ENCODE measurements at places on chromosomes 7 and 10.

DNA sequence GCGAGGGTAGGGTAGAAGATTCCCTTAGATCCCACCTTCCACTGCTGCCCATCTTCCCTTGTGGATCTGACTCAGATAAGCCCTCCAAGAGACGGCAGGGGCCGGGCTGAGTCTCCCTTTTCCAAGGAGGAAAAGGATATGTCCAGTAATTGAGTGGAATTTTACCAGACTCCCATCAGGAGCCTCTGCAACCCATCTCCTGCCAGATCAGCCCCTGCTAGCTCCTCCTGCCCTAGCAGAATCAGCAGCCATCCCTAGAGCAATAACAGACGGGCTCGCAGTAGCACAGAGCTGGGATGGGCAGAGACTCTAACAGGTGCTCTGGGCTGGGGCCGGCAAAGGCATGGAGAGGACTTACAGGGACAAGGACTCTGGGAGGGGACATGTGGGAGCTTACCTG is 73.5 kb downstream of the C10orf105 start:
- H3K36me3 ChIP-seq, result no peaks in the 10 kb centered on the region
- no peak overlapping the region for H3K4me3 ChIP-seq
- no peaks in the 10 kb centered on the region for H3K4me1 ChIP-seq
- no peak overlapping the region for H3K27ac ChIP-seq
- H3K27me3 ChIP-seq, result peaks cover 17% of the 10 kb centered on the region
- DNase-seq, result no peak

- no peaks in the 10 kb centered on the region for H3K27me3 ChIP-seq
- H3K4me1 ChIP-seq, result peaks cover 35% of the 10 kb centered on the region
- no peak overlapping the region for H3K4me3 ChIP-seq
- no peak for DNase-seq
Measured at GRCh38 chr7:2702594-2702957, 14.6 kb downstream of the AMZ1 start.

GRCh38 chr7:66265566-66265965 is 60.4 kb downstream of the TPST1 start:
- no peaks in the 10 kb centered on the region for H3K36me3 ChIP-seq
- no peak for DNase-seq
- H3K4me3 ChIP-seq, result no peak overlapping the region
- peaks cover 45% of the 10 kb centered on the region for H3K27me3 ChIP-seq
- H3K27ac ChIP-seq, result no peak overlapping the region

DNA sequence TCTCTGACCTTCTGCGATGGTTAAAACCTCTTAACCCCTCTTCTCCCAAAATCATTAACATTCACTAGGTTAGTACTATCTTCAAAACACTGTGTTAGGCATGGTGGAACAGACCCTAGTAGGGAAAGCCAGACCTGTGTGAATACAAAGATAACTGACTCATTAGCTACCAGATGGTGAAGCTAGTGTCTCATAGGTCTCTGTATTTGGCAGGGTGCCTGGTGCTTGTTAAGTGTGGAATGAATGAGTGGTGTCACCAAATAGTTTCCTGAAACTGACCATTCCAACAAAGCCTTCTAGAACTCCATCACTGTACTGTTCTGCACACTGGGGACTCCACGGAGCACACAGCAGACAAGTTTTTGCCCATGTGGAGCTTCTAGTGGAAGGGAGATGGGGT is 27.7 kb upstream of the TM9SF3 start:
- no peak overlapping the region for H3K27ac ChIP-seq
- peaks cover 19% of the 10 kb centered on the region for H3K36me3 ChIP-seq
- no peak overlapping the region for H3K4me3 ChIP-seq
- no peak for DNase-seq
- peaks cover 20% of the 10 kb centered on the region for H3K4me1 ChIP-seq

- H3K36me3 ChIP-seq, result peaks cover 18% of the 10 kb centered on the region
- H3K27me3 ChIP-seq, result no peaks in the 10 kb centered on the region
- no peak for DNase-seq
- H3K27ac ChIP-seq, result no peak overlapping the region
- H3K4me1 ChIP-seq, result peaks cover 38% of the 10 kb centered on the region
Measured at GRCh38 chr10:31930856-31931255, 2.2 kb upstream of the ARHGAP12 start.

DNA sequence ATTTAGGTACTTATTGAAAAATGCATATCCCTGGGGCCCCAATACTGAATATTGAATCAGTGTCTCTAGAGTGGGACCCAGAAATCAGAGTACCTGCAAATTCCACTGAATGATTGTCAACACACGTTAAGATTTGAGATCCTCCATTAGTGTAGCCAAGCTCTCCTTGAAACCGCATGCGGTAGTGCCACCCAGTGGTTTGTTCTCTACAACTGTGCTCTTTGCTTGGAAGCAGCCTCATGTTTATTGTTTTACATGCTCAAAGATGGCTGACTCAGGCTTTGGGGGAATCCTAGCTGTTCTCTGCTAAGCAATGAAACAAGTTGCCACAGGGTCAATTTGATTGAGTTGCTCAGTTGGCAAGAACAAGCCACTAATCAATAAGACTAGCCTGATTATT is 340.2 kb upstream of the CELF2 start:
- H3K4me1 ChIP-seq, result no peaks in the 10 kb centered on the region
- H3K27me3 ChIP-seq, result no peaks in the 10 kb centered on the region
- H3K27ac ChIP-seq, result no peak overlapping the region
- H3K4me3 ChIP-seq, result no peak overlapping the region

DNA sequence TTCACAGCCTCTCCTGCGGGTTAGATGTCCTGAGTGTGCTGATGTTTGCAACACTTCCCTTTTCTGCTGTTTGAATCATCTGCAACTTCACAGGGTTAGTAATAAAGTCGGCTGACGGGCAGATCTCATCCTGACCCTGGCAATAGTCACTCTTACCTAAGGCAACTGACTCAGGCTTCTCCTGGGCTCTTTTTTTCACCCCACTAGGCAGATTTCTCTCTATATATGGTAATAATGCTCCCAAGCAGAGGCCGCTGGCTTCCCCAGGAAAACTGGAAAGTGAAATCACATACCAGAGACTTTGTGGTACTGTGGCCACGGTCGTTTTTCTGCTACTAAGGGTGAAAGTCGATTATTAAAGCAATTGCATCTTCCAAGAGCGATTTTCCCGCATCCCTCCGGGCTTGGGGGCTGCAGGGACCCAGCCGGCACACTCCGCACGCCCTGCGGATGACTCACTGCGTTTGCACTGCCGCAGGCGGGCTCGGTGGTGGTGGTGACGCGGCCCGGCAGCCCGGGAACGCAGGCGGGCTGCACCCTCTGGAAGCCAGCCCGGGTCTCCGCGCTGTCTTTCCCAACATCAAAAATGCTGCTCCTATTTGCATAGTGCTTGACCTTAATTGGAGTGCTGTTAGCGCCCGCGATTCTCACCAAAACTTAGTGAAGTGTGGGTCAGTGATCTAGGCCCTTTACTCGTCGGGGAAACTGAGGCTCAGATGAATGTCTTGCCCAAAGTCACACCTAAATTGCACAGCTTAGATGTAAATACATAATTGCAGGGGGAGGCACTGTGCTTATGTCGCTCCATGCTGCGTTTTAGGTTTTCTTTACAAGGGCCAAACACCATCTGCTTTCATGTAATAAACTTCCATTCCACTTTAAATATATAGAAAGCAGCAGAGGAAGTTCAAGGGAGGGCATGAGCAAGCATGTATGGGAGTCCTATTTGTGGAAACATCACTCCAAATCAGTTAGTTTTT is 47.6 kb upstream of the ITGB1 start:
- H3K27ac ChIP-seq, result no peak overlapping the region
- H3K27me3 ChIP-seq, result no peaks in the 10 kb centered on the region
- no peak for DNase-seq
- peaks cover 24% of the 10 kb centered on the region for H3K4me1 ChIP-seq

DNA sequence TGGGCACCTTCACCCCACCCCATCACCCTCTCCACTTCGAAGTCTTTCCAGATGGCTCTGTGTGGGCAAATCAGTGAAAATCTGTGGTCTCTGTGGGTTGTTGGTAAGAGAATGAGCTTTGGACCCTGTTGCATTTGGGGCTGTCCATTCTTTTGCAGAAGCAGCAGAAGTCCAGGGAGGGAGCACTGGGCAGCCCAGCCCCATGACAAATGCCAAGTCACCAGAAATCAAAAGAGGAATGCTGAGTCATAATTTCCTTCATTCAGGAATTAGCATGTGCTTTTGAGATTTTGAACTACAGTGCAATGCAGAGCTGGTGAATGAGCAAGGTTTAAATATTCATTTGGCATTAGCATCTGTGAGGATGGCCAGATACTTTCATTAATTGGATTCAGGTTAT is 556.2 kb downstream of the LRMDA start:
- no peak for DNase-seq
- peaks cover 1% of the 10 kb centered on the region for H3K36me3 ChIP-seq
- no peaks in the 10 kb centered on the region for H3K27me3 ChIP-seq

DNA sequence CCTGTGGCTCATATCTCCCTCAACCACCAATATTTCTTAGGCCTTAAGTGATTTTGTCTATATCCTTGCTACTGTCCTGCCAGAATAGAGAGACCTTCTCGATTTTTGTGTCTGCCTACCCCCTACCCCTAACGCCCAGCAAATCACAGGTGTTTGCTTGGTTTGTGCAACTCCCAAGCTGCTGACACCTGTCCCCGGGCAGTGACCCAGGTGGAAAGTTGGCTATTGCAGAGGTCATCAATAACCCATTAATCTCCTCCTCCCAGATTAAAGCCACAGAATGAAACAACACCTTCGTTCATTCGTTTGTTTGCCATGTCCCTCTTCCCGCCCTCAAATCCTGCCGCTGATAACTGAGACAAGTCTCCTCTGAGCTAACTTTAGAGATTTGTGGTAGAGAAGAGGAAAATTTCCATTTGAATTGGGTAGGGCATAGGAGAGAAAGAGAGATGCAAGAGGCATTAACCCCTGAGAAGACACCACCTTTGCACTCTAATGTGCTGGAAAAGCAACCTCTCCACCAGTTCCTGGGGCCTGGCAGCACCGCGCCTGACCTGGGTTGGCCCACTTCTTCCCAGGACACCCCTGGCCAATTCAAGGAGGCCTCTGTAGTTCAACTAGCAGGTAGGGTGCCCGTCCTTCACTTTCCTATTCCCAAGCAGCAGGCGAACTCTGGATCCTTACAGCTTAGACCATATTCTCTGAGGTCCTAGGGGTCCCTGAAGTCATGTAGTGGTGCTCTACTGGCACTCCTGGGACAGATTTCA is 3.0 kb downstream of the NEUROG3 start:
- H3K4me1 ChIP-seq, result peaks cover 27% of the 10 kb centered on the region
- no peaks in the 10 kb centered on the region for H3K36me3 ChIP-seq
- peaks cover 99% of the 10 kb centered on the region for H3K27me3 ChIP-seq
- no peak for DNase-seq
- H3K4me3 ChIP-seq, result no peak overlapping the region
